ENCODE measurements at places on chromosomes 11 and 22. TPM values are rescaled to one million over a fixed set of nuclear protein-coding genes. Genes with fewer than 3 reads are reported as not detected.

- no peaks in the 10 kb centered on the region for H3K4me1 ChIP-seq
- H3K27ac ChIP-seq = no peak overlapping the region
- no peaks in the 10 kb centered on the region for H3K27me3 ChIP-seq
- DNase-seq = no peak
Observed at GRCh38 chr11:126186708-126187529, 24.5 kb downstream of the RPUSD4 start.

SHANK2 gene
- 44.0 TPM for total RNA-seq

GRCh38 chr22:37497062-37497599, 10.9 kb upstream of the MFNG start:
- H3K27me3 ChIP-seq = no peaks in the 10 kb centered on the region
- DNase-seq = no peak
- no peak overlapping the region for H3K4me3 ChIP-seq
- peaks cover 8% of the 10 kb centered on the region for H3K36me3 ChIP-seq

GRCh38 chr22:19943082-19944026, 1.7 kb upstream of the TXNRD2 start:
- no peaks in the 10 kb centered on the region for H3K36me3 ChIP-seq
- peak overlapping the region; percentile 71 for H3K4me3 ChIP-seq
- H3K4me1 ChIP-seq = peaks cover 59% of the 10 kb centered on the region
- H3K27ac ChIP-seq = peak overlapping the region; percentile 98

GRCh38 chr11:34988294-34989255, 72.2 kb downstream of the PDHX start:
- DNase-seq = no peak
- no peaks in the 10 kb centered on the region for H3K4me1 ChIP-seq
- no peak overlapping the region for H3K4me3 ChIP-seq
- no peaks in the 10 kb centered on the region for H3K36me3 ChIP-seq

DNA sequence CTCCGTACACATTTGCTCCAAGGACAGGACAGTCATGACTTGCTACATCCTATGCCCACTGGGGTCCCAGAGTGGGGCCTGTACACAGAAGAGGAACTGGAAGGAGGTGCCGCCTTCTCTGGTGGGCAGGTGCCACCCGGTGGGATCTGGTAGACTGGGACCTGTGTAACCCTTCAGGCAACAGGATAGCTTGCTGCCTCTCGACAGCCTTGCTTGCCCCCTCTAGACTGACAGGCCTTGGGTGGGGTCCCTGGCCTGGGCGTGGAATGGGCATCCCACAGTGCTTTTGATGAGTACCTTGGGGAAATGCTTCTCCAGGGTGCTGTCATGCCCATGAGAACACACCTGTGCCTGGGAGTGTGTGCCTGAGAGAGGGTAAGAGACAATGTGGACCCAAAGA, 15.8 kb downstream of the SHANK3 start:
- H3K4me1 ChIP-seq = no peaks in the 10 kb centered on the region
- no peak overlapping the region for H3K4me3 ChIP-seq
- H3K36me3 ChIP-seq = no peaks in the 10 kb centered on the region
- H3K27me3 ChIP-seq = no peaks in the 10 kb centered on the region
- DNase-seq = no peak

DNA sequence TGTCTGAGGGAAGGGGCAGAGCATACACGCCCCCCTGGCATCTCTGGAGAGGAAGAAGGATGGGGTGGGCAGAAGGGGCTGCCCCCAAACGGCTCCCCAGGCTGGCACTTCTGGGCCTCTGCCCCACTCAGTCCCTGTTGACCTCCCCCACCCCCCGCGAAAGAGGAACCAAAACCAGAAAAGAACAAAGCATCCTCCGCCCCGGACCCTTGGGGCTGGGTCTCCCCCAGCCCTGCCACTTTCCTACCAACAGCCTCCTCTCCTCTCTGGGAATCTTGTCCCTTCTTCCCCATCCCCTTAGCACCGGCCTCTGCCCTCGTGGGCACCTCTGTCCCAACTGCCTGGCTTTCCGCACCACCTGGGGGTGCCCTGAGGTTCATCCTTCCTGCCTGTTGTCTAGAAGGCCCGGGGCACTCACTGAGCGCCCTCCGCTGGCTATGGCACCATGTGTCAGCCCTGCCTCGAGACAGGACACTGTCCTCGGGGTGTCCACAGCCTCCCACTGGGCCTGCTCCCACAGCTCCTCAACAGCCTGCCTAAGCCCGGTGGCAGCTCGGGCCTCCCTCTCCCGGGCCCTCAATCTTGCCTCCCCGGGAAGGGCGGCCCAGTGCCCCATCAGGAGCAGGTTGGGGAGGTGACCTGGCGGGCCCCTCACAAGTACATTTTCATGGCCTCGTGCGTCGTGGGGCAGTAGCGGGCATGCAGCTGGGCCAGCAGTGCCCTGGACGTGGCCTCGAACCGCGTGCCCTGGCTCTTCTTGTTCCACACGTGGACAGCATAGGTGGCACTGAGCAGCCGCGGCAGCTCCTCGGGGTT, 28.2 kb downstream of the A4GALT start:
- no peak overlapping the region for H3K27ac ChIP-seq
- H3K36me3 ChIP-seq = no peaks in the 10 kb centered on the region
- H3K4me1 ChIP-seq = peaks cover 13% of the 10 kb centered on the region
- H3K4me3 ChIP-seq = no peak overlapping the region

OR2AG1 gene
- not detected for total RNA-seq

GRCh38 chr22:27137871-27138337, 480.5 kb downstream of the MIAT start:
- no peak overlapping the region for H3K27ac ChIP-seq
- H3K27me3 ChIP-seq = no peaks in the 10 kb centered on the region
- H3K4me3 ChIP-seq = no peak overlapping the region
- H3K4me1 ChIP-seq = peaks cover 21% of the 10 kb centered on the region
- DNase-seq = no peak

DNA sequence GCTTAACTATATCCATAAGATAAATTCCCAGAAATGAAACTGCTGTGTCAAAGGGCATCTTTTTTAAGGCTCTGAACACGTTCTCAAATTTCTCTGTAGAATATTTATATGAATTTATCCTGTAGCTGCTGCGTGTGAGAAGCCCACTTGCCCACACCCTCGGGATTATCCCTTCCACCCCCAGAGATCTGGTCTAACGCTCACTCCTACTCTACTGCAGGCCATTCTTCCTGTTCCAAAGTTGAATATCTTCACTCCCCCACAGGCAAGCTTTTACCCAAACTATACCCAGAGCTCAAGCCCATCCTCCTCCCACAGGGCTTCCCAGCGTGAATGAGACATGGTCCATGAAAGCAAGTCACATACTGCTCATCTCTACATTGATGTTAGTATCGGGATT, 24.9 kb downstream of the SIAE start:
- H3K4me1 ChIP-seq = no peaks in the 10 kb centered on the region
- H3K4me3 ChIP-seq = no peak overlapping the region
- H3K36me3 ChIP-seq = peaks cover 32% of the 10 kb centered on the region
- no peaks in the 10 kb centered on the region for H3K27me3 ChIP-seq

- no peak for DNase-seq
- no peaks in the 10 kb centered on the region for H3K27me3 ChIP-seq
- no peak overlapping the region for H3K27ac ChIP-seq
- no peaks in the 10 kb centered on the region for H3K36me3 ChIP-seq
Observed at GRCh38 chr11:20452585-20452984, 65.1 kb downstream of the PRMT3 start.

GRCh38 chr11:110046775-110047380, 46.3 kb upstream of the ZC3H12C start:
- no peak overlapping the region for H3K27ac ChIP-seq
- H3K36me3 ChIP-seq = no peaks in the 10 kb centered on the region
- DNase-seq = no peak

Measured in left lung (tissue), 14 donors.